ENCODE measurements at places on chromosomes 16 and 17.

- peaks cover 58% of the 10 kb centered on the region for H3K36me3 ChIP-seq
- DNase-seq: no peak
- no peak overlapping the region for H3K27ac ChIP-seq
These were observed 4.8 kb downstream of the SLC7A5 start for GRCh38 chr16:87864331-87864989.

GRCh38 chr16:9840761-9841665 lies 341.2 kb downstream of the GRIN2A start:
- no peak overlapping the region for H3K27ac ChIP-seq
- H3K4me3 ChIP-seq: no peak overlapping the region
- no peak for DNase-seq
- H3K4me1 ChIP-seq: no peaks in the 10 kb centered on the region
- H3K36me3 ChIP-seq: no peaks in the 10 kb centered on the region

- H3K27me3 ChIP-seq: no peaks in the 10 kb centered on the region
- H3K4me3 ChIP-seq: no peak overlapping the region
- peaks cover 72% of the 10 kb centered on the region for H3K36me3 ChIP-seq
These were observed 7.7 kb downstream of the PYCARD start for GRCh38 chr16:31194898-31195297.

DNA sequence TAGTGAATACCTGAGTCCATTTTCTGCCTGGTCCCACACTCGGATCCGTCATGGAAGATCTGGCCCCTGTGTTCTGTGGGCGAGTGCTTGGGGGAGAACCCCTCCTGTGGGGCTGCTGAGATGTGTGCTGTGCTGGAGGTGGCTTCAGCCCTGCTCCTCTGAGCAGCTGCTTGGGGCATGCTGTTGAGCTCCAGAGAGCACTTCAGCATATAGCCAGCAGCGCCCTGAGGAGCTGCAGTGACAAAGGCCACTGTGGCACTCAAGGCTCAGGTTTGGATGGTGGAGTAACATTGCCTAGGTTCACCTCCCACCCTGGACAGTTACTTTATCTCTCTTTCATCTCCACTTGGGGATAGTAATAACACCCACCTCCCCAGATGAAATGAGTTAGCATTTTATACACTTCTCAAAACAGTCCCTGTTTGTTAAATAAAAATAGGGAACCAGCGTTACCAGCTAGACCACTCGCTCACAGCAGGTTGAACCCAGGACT lies 75.3 kb downstream of the KSR1 start:
- H3K36me3 ChIP-seq: no peaks in the 10 kb centered on the region
- H3K4me3 ChIP-seq: no peak overlapping the region
- peak overlapping the region; percentile 33 for H3K27ac ChIP-seq
- no peak for DNase-seq

DNA sequence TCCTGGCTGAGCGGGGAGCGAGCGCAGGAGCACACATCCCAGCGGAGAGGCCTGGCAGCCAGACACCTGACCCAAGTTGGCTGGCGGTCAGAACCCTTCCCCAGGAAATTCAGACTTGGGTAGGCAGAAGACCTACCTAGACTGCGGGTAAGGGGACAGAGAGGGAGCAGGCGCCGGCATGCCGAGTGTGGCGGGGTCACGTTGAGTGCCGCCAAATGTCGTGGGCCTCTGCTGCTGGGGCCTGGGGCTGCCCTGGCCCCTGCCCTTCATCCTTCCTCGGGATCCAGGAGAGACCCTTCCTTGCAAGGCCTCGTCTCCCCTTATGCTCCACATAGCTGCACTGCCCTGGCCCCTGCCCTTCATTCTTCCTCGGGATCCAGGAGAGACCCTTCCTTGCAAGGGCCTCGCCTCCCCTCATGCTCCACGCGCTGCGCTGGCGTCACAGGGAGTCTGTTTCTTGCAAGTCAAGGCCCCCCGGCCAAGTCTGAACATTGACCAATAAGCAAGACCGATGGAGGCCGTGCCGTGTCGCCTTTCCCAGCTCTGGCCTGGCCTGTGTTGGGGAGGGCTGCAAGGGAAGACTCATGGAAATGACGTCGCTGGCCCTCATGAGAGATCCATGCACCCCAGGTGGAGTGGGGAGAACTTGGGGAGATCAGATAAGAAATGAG lies 47.8 kb downstream of the MGAT5B start:
- no peak overlapping the region for H3K4me3 ChIP-seq
- no peak overlapping the region for H3K27ac ChIP-seq
- peaks cover 59% of the 10 kb centered on the region for H3K27me3 ChIP-seq

- H3K27me3 ChIP-seq: no peaks in the 10 kb centered on the region
- no peak overlapping the region for H3K4me3 ChIP-seq
- no peaks in the 10 kb centered on the region for H3K4me1 ChIP-seq
These were observed 30.7 kb downstream of the DNAH2 start for GRCh38 chr17:7748076-7748775.

DNA sequence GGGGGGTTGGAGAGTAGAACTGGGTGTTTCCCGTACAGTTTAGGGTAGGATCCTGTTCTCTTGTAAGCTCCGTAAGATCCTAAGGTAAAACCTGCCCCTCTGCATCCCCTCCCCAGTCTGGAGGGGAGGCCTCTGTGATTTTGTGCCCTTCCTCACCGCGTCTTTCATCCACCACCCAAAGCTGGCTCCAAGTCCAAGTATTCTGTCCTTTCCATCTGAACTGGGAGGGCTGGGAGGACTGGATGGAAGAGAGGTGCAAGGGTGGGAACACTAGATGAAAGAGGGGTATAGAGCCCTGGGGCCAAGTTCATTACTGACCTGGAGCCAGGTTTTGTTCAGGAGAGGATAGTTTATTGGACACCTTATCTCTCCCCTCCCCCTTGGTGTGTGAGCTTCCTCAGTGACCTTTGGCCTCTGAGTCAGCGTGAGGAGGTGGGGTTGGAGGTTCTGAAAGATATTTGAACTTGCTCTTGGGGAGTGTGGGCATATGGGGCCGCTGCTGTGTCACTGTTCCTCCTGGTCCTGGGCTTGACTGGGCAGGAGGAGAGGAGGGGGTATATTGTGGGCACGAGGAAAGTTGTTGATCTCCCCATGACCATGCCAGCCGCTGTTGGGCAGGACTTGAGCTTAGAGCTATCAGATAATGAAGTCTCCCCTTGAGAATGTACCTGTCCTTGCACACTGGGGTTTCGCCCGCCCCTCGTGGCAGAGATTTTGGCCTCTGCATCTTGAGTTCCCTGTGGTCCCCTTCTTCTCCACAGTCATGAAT lies 1.6 kb downstream of the LASP1 start:
- peak overlapping the region; percentile 92 for H3K27ac ChIP-seq
- no peaks in the 10 kb centered on the region for H3K27me3 ChIP-seq
- H3K4me1 ChIP-seq: peaks cover 17% of the 10 kb centered on the region
- DNase-seq: peak; percentile 89
- peaks cover 33% of the 10 kb centered on the region for H3K36me3 ChIP-seq
- peak overlapping the region; percentile 97 for H3K4me3 ChIP-seq

GRCh38 chr16:70730031-70730430 lies 44.2 kb upstream of the MTSS2 start:
- no peak for DNase-seq
- peaks cover 23% of the 10 kb centered on the region for H3K4me1 ChIP-seq
- peaks cover 30% of the 10 kb centered on the region for H3K36me3 ChIP-seq
- no peaks in the 10 kb centered on the region for H3K27me3 ChIP-seq
- no peak overlapping the region for H3K27ac ChIP-seq
- no peak overlapping the region for H3K4me3 ChIP-seq

DNA sequence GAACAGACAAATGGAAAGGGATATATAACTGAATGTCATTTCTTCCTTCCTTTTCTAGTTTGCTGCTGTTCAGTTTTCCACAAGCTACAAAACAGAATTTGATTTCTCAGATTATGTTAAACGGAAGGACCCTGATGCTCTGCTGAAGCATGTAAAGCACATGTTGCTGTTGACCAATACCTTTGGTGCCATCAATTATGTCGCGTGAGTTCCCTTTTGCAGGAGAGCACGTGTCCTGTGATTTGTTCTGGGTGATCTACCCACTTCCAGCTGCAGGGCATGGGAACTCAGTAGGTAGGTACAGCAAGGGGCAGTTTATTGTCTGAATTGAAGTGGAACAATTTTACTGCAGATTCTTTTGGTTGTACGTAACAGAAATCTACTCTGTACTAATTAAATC lies 8.8 kb downstream of the ITGAL start:
- no peak overlapping the region for H3K27ac ChIP-seq
- H3K4me3 ChIP-seq: no peak overlapping the region
- peak; percentile 2 for DNase-seq
- H3K4me1 ChIP-seq: no peaks in the 10 kb centered on the region
- H3K27me3 ChIP-seq: no peaks in the 10 kb centered on the region

GRCh38 chr17:40621578-40621977 lies 26.0 kb downstream of the SMARCE1 start:
- H3K4me3 ChIP-seq: no peak overlapping the region
- peaks cover 31% of the 10 kb centered on the region for H3K27me3 ChIP-seq
- DNase-seq: no peak
- no peak overlapping the region for H3K27ac ChIP-seq
- no peaks in the 10 kb centered on the region for H3K4me1 ChIP-seq

DNA sequence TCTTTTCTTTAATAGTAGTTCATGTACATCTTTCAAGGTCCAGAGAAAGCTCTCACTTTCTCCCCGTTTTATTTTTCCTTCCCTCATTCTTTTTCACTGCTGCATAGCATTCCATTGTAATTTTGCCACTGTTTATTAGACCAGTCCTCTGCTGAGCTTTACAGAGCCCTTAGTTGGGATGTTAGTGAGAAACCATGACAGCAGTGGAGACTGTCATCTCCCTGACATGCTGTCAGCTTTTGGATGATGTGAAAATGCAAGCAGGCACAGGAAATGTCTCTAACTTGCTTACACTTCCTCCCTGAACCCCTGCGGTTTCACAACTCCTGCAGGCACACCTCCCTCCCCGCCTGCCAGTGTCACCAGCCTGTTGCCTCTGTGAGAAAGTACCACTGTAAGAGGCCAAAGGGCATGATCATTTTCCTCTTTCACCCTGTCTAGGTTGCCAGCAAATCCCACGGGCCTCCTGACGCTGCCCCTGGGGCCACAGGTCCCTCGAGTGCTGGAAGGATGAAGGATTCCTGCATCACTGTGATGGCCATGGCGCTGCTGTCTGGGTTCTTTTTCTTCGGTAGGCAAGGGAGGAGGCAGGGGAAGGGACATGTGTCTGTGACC lies at the start of gene ITGAL:
Gene ITGAL (plus strand): TSS at position 415 of the 615 bp plus-strand sequence. CDS start 96 bp downstream, at position 511.
- H3K4me1 ChIP-seq: no peaks in the 10 kb centered on the region
- DNase-seq: no peak
- H3K4me3 ChIP-seq: no peak within 1 kb of the TSS
- no peak within 1 kb of the TSS for H3K27ac ChIP-seq
- no peaks in the 10 kb centered on the region for H3K27me3 ChIP-seq

- peak; percentile 20 for DNase-seq
- H3K27me3 ChIP-seq: no peaks in the 10 kb centered on the region
- no peak overlapping the region for H3K4me3 ChIP-seq
- peaks cover 21% of the 10 kb centered on the region for H3K4me1 ChIP-seq
These were observed 13.6 kb upstream of the TERF2 start for GRCh38 chr16:69399361-69399760.

GRCh38 chr17:65184235-65184959 lies 47.2 kb downstream of the RGS9 start:
- H3K36me3 ChIP-seq: no peaks in the 10 kb centered on the region
- H3K27me3 ChIP-seq: no peaks in the 10 kb centered on the region
- no peak for DNase-seq
- H3K4me1 ChIP-seq: no peaks in the 10 kb centered on the region

DNA sequence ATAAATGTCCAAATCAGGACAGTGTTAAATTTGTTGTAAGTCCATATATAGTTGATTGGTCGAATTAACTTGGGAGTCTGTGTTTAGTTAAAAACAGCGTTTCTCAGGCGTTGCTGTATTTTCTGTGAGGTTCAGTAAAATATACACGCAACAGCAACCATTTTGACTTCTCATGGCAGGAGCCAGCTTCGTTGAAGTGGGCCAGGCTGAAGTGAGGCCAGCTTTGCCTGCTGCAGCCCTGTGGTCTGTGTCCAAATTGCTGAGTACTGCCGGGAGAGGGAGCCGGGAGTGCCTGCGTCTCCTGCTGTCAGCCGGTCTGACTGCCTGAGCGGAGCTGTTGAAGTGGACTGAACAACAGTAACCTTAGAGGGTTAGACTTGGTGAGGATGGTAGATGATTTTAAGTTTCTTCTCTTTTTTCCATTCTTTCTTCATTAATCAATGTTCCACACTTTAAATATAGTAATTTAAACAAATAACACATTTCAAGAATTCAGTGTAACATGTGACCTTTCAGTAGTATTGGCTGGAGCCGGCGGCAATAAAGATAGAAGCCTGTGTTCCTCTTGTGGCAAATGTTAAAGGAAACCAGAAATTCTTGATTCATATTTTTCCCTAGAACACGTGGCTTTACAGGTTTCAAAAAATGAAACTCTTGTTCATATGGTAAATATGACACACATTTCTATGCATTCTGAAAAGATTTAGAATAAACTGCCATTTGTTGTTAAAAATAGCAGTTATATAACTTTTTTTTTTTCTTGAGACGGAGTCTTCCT lies 37.0 kb upstream of the ZNF750 start:
- no peak overlapping the region for H3K4me3 ChIP-seq
- H3K36me3 ChIP-seq: peaks cover 26% of the 10 kb centered on the region
- H3K27ac ChIP-seq: peak overlapping the region; percentile 64
- H3K4me1 ChIP-seq: peaks cover 17% of the 10 kb centered on the region

- no peak overlapping the region for H3K27ac ChIP-seq
- H3K36me3 ChIP-seq: no peaks in the 10 kb centered on the region
- peaks cover 54% of the 10 kb centered on the region for H3K27me3 ChIP-seq
- no peak for DNase-seq
- H3K4me3 ChIP-seq: no peak overlapping the region
- no peaks in the 10 kb centered on the region for H3K4me1 ChIP-seq
These were observed 21.4 kb downstream of the TTLL6 start for GRCh38 chr17:48795444-48796162.

- DNase-seq: no peak
- H3K4me1 ChIP-seq: no peaks in the 10 kb centered on the region
- H3K4me3 ChIP-seq: no peak overlapping the region
- no peaks in the 10 kb centered on the region for H3K36me3 ChIP-seq
- no peaks in the 10 kb centered on the region for H3K27me3 ChIP-seq
- no peak overlapping the region for H3K27ac ChIP-seq
These were observed 226.1 kb upstream of the TOX3 start for GRCh38 chr16:52773026-52773425.

DNA sequence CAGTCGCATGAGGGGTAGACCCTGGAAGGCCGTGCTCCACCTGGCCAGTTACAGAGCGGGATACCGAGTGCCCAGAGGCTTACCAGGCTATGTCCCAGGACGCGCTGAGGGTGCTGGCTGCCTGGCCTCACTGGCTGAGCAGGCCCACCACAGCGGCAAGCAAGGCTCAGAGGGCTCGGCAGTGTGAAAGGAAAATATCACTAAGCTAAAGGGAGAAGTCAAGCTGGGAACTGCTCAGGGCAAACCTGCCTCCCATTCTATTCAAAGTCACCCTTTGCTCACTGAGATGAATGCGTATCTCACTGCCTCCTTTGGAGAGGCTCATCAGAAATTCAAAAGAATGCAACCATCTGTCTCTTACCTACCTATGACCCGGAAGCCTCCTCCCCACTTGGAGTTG lies 37.4 kb downstream of the CCDC57 start:
- H3K27me3 ChIP-seq: no peaks in the 10 kb centered on the region
- no peak overlapping the region for H3K4me3 ChIP-seq
- peaks cover 46% of the 10 kb centered on the region for H3K36me3 ChIP-seq
- DNase-seq: no peak
- H3K4me1 ChIP-seq: peaks cover 10% of the 10 kb centered on the region

Measured in K562 (cell line).